HepG2 (cell line): ENCODE measurements at places on chromosomes 5 and 9. TPM values are rescaled to one million over a fixed set of nuclear protein-coding genes. Genes with fewer than 3 reads are reported as not detected.

- DNase-seq: no peak
Observed at GRCh38 chr9:98316445-98317133, 61.1 kb upstream of the TBC1D2 start.

DNA sequence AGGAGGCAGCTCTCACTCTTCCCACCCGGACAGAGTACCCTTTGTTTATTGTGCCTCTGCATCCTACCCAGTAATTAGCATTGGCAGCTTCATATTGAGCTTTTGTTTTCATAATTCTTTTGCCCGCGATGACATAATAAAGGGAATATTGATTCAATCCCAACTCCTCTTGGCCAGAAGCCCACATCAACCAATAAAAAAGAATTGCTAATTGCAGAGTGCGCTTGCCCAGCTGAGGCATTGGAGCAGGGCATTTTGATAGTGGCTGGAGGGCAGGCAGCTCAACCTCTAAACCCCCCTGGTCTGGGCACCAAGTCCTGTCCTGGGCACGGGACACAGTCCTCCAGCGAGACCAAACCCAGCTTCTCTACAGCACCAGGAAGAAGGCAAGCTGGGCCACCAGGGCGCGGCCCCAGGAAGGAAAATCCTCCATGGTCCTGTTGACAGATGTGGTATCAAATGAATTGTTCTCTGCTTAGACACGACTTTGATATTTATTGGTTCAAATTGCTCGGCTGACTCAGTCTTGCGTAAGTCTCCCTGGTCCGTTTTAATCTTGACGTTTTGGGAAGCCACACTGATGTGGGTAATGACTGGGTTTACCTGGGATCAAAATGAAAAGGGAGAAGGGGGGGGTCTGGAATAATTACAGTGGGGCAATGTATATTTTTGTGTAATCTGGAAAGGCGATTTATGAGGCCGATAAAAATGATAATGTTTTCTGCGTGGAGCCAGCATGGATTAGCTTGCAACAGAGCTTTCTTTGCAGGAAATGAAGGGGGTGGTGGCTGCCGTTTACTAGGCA, 220.7 kb upstream of the MSX2 start:
- DNase-seq: no peak

GRCh38 chr9:5478206-5478605, 27.9 kb downstream of the CD274 start:
- no peak for DNase-seq

DNA sequence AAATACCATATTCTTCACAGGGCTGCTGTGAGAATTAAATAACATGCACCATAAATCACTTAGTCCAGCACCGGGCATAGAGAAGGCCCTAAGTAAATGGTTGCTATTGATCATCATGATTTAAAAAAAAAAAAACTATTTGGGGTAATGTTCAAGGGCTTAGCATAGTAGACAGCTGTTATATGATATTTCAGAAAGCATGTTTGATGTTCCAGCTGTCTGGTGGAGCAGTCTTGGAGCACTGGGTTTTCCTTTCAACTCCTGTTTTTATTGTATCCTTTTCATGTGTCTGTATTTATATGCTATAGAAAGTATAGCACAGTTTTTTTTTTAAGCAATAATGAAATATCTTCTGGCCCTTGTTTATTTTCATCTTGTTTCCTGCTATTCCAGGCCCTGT, 28.0 kb upstream of the TOMM5 start:
- DNase-seq: no peak

DNA sequence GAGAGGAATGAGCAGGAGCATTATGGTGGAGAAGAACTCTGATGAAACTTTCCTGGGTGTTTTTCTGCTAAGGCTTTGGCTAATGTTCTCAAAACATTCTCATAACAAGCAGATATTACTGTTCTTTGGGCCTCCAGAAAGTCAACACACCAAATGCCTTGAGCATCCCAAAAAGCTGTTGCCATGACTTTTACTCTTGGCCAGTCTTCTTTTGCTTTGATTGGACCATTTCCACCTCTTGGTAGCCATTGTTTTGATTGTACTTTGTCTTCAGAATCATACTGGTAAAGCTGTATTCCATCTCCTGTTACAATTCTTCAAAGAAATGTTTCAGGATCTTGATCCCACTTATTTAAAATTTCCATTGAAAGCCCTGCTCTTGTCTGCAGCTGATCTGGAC, 139.6 kb downstream of the MAN2A1 start:
- DNase-seq: no peak

GRCh38 chr5:113205323-113205722, 228.7 kb downstream of the DCP2 start:
- peak; percentile 50 for DNase-seq

DNA sequence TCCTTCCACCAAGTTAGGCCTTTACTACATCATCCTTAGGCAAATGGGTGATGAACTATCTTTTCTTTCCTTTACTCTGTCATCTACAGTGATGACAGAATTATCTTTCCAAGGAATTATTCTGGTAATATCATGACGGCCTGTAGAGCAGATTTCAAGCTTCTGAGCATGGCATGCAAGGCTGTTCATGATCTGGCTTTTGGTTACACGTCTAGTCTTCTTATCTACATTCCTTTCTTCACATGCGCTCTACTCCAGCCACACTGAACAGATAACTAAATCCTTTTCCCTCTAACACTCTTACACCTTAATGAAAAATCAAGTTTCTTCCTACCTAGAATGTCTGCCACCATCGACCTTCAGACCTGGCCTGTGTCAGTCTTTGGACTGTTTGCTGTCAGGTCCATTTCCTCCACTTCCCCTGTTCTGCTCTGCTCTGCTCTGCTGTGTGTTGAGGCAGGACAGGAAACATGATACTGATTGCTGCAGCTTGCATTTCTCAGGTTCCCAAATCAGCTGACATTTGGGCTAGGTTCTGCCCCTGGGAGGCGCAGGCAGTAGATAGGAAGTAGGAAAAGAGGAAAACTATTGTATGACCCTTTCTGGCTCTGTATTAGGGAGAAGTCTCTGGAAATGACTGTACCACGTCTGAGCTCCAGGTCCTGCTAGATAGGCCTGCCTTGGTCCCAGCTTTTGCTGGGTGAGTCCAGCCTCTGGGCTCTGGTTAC, 4.2 kb downstream of the SCGB3A2 start:
- no peak for DNase-seq

DNA sequence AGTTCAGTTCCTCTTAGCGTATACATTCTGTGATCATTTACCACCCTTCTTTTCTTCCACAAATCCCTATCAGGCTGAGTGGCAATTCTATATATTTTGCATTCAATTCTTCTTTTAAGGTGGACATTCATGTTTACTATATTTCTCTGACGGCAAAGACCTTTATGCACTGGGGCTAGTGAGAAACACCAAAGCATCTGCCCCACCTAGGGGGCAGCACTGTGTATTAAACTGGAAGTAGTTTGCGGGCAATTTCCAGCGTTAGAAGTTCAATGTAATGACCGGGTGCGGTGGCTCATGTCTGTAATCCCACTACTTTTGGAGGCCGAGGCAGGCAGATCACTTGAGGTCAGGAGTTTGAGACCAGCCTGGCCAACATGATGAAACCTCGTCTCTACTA, 27.9 kb upstream of the FBXL7 start:
- no peak for DNase-seq

- DNase-seq: no peak
Observed at GRCh38 chr5:107056278-107056677, 614.5 kb downstream of the EFNA5 start.

- DNase-seq: no peak
Observed at GRCh38 chr9:13380903-13381302, 101.4 kb upstream of the MPDZ start.

DNA sequence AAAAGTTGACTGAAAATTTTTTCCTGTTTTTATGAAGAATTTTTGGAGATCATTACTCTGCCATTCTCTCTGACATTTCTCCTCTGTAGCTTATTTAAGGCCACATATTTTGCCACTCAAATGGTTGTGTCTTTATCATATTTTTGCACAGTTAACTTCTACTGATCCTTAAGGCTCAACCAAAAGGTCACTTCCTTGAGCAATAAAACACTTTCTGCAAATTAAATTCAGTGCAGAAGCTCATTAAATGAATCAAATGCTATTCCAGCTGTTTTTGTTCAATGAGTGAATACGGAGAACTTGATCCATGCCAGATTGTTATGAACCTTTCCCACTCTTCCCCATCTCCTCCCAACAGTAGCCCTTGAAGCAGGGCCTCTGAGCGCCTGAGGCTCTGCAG, 93.8 kb upstream of the EPB41L4A start:
- DNase-seq: no peak

DNA sequence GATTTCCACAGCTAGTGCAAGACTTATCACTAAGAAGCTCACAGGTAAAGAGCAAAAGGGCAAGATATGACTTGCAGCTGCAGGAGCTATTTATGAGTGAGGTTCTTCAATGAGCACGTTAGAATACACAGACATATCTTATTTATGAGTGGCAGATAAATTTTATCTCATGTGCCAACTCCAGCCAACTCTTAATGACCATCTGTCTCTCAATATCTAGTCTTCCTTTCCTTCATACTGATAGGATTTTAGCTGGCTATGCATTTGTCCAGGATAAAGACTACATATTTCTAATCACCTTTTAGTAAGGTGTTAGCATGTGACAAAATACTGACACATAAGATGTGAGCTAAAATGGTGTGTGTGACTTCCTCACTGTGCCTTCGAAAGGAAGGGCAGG, 304.5 kb downstream of the TRPM3 start:
- DNase-seq: no peak

PCDHGA3 gene
- not detected in 2 replicates for total RNA-seq

CBY3 gene
- total RNA-seq: not detected in 2 replicates

PCDHA13 gene
- 0.04 TPM in 1 of 2 replicates, not detected in the other for total RNA-seq

DND1 gene
- total RNA-seq: 0.17 and 0.55 TPM in 2 replicates

CHMP5 gene
- total RNA-seq: 57.3 and 91.4 TPM in 2 replicates

ELOVL7 gene
- 5.1 and 7.3 TPM in 2 replicates for total RNA-seq

TOMM5 gene
- total RNA-seq: 315 and 450 TPM in 2 replicates
